Substantia nigra (tissue), 51 donors: ENCODE measurements at places on chromosomes 4 and X.

DNA sequence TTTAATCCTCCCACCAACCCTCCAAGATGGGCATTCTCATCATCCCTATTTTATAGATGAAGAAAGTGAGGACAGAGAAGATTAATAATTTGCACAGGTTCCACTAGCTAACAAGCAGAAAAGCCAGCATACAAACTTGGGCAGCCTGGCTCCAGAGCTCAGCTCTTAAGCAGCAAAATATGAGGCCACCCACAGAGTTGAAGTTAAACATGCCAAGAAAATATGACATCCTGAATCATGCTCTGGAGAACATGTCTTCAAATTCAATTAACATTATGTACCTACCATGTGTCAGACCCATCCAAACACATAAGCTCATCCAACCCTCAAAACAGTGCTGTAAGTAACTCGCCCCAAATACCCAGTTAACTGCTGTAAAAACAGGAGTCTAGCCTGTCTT lies 33.9 kb downstream of the USP46 start:
- no peak for DNase-seq

DNA sequence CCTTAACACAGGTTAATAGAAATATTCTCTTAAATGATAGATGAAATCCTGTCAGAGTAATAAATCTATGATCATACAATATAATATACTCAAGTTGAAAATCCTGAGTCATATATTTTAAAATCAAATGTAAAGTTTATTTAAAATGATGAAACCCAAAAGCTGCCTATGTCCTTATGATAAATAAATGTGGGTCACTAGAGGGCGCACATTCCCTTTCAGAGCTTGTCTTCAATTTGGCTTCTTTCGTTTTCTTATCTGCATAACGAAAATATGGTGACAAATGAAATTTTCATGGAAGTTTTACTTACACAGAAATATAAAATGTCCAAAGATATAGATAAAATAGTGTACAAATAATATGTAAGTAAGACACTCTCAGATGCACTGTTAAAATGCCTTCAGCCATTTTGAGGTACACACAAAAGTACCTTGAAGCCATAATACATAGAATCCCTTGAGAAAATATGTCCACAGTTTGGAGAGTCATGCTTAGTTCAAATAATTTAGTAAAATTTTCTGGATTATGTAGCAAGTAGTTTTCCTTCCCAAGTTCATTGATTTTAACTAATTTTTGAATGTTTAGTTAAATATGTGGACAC lies 680.4 kb downstream of the DMD start:
- peak; percentile 16 for DNase-seq

DNA sequence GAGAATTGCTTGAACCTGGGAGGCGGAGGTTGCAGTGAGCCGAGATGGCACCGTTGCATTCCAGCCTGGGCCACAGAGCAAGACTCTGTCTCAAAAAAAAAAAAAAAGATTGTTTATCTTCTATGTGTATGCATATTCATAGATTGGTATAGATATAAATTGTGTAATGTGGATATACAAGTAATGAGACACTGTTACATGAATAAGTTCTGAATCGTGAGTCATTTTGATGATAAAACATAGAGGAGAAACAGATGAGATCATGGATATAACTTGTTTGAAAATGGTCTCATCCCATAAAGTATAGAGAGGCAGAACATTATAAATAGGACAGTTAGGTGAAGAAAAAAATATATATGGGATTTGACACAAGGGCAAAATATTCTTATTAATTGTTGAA lies 628.0 kb downstream of the IL1RAPL1 start:
- no peak for DNase-seq

DNA sequence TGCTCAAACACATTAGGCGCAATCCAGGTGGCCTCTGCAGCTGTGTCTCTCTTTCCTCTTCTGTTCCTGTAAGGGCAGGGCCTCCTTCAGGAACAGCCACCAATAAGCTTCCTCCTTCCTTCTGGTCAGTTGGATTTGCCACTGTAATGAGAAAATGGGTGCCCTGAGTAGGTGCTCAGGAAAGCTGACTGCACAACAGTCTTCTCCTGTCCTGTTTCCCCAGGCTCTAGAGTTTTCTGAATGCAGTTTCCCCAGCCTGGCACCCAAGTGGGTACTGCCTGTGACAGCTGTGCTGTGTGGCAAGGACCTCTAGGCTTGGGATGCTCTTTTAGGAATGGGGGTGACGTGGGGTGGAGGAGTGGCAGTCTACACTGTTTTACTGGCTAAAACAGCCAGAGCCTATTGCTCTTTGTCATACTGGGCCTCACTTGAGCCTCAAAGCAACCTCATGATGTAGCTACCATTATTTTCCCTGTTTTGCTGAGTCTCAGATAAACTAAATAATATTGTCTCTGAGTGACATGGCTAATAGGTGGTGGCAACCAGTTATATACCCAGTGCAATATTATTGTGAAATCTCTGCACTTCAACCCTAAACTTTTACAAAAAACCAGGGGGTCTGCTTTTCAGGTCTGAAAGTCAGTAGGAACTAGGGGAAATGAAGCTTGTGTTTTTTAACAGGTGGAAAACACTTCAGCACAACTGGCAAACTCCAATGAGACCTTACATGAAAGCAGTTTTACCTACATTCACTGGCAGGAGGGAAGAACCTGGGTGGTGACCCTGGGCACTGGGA lies 1.2 kb downstream of the CXCL2 start:
- DNase-seq: no peak

GRCh38 chrX:53798281-53798680 lies 111.8 kb upstream of the HUWE1 start:
- DNase-seq: no peak

- no peak for DNase-seq
These were observed 18.8 kb upstream of the C4orf36 start for GRCh38 chr4:86910820-86911684.

DNA sequence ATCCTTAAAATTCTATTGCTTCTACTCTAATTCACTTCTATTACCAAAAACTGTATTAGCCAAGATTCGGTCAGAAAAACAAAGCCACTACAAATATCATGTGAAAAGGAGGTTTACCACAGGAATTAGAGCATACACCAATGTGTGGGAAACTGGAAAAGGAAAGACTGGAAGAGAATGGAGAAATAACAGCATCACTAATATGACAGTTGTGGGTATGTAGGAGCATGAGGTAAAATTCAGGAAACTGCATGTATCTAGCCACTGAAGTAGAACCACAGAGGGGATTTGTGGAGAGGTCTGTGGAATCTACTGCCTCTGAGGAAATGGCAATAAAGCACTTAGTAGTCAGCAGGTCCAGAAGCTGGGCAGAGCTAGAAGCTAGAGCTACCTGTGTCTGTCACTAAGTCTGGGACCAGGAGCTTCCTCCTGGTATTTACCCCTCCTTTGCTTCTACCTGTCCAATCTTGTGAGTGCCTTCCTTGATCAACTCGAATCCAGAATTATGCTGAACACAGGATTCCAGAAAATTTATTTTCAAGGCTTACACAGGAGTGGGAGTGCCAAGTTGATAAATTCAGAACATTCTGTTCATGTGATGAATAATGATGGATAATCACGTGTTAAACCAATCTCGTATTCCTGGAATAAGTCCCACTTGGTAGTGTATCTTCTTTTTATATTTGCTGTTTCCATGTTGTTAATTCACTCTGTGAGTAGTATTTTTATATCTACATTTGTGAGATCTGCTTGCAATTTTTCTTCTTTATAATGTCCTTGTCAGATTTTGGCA lies 52.6 kb downstream of the NAF1 start:
- DNase-seq: no peak

GRCh38 chr4:8108261-8108660 lies 50.4 kb downstream of the ABLIM2 start:
- DNase-seq: no peak

- no peak for DNase-seq
These were observed 29.6 kb downstream of the PDGFC start for GRCh38 chr4:156941940-156942548.

DNA sequence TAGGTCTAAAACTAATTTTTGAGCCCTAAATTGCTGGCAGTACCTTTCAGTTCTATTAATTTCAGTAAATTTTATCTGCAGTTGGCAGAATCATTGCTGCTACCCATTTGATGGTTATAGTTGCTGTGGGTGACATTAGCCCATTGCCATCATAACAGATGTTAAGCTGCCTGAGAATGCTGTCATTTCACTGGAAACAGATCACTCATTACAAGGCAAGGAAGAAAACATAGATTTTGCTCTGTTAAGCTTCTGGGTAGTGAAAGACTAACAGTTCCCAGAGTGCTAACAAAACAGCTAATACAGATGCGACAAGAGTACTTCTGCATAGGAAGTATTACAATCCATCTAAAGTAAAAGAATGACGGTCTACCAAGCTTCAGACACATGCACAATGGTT lies 213.2 kb downstream of the SPANXN3 start:
- DNase-seq: no peak

DNA sequence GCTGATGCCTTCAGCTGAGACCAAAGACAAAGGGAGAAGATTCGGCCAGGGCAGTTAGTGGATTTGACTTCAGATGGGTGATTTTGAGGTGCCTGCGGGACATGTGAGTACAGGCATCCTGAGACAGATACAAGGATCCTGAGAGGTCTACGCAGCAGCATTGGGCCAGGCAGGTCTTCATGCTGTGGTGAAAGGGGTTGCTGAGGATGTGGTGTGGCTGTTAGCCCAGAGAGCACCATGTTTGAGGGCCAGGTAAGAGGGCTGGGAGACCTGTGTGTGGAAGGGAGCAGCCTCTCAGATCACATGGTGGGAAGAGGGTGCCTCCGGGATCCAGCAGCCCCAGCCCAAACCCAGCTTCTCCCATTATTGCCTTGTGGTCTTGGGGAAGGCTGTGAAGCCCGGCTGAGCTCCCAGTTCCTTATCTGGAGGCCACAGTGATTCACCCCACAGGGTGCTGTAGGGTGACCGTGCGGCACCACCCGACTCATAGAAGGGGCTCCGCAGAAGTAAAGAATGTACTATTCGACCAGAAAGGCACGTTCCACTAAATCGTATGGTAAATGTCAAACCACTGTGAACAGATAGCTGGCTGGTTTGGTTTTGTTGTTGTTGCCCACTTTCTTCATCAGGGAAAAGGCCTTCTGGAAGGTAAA lies 27.7 kb upstream of the TADA2B start:
- DNase-seq: no peak

DNA sequence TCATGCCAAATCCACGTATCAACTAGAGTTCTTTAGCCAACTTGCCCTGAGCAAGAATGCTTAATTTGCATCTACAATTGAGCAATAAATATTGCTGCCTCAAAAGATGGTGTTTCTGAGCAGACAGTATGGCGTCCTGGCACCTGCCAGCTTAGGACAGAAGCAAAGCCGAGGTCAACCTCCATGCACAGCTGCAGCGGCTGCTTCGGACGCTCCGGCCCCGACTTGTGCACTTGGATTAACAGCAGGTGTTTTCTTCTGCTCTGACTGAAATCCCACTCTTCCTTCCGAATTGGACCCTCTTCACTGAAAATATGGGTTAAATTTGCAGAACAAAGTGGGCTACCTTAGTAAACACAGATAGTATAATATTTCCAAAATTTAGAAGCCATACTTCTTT lies 215.2 kb upstream of the ETNPPL start:
- no peak for DNase-seq

DNA sequence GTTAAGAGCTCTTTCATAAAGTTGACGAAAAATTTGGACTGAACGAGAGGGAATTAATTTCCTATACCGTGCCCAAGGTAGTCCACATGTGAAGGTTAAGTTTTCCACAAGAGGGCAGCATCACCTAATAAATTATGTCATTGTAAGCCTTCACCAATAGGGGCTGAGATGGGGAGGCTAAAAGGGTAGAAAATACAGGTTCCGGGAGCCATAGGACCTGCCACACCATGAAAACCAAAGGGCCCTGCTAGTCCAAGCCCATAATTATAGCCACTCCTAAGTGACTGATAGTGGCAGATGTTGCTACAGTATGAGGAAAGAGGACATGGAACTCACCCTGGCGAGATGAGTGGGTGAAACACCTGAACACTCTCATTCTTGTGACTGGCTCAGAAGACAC lies 122.2 kb downstream of the SHROOM4 start:
- no peak for DNase-seq

- peak; percentile 58 for DNase-seq
These were observed 1.3 kb downstream of the CAMK2D start for GRCh38 chr4:113760094-113760794.

GRCh38 chr4:47494124-47494430 lies 9.0 kb downstream of the ATP10D start:
- no peak for DNase-seq

DNA sequence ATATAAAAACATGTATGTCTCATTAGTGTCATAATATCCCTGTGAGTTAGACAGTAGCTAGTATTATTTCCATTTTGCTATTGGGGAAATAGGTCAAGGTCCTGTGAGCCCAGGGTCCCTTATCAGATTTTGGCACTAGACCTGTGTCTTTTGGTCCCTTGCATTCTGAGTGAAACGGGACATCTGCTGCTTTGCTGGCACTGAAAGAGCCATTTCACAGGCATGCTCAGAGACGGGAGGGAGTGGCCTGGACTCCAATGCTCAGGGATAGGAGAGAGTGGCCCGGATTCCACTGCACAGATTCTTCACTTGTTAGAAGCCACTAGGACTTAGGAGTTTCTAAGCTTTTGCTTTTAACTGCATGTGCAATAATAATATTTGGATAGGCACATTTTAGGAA lies 177.2 kb downstream of the TSPAN5 start:
- peak; percentile 23 for DNase-seq

DNA sequence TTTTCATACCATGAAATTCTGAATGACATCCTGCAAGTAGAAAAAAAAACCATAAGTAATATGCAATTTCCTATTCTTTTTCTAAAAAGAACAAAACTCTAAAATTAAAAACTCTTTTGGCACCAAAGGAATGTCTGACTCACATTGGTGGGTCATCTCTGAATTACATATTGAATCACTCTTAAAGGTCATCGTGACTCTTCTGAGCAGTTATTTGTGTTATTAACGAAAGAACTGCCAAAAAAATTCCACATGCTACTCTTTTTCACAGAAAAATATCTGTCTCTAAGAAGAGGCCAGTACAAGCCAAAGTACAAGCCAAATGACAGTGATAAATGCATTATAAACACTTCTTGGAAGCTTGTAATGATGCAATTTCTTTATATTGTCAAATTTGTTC lies 282.2 kb downstream of the GUCY2F start:
- DNase-seq: no peak

DNA sequence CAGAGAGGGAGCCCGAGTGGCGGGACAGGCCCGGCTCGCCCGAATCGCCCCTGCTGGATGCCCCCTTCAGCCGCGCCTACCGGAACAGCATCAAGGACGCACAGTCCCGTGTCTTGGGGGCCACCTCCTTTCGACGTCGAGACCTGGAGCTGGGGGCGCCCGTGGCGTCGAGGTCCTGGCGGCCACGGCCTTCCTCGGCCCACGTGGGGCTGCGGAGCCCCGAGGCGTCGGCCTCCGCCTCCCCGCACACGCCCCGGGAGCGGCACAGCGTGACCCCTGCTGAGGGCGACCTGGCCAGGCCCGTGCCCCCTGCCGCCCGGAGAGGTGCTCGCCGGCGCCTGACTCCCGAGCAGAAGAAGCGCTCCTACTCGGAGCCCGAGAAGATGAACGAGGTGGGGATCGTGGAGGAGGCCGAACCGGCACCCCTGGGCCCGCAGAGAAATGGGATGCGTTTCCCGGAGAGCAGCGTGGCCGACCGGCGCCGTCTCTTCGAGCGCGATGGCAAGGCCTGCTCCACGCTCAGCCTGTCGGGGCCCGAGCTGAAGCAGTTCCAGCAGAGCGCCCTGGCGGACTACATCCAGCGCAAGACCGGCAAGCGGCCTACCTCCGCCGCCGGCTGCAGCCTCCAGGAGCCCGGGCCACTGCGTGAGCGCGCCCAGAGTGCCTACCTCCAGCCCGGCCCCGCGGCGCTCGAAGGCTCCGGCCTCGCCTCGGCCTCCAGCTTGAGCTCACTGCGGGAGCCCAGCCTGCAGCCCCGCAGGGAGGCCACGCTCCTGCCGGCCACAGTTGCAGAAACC lies 156.9 kb downstream of the SOWAHB start:
- no peak for DNase-seq
